ENCODE measurements at places on chromosomes 6 and 20.

GRCh38 chr6:32224696-32225095, 829 bp upstream of the NOTCH4 start:
- no peak for DNase-seq

DNA sequence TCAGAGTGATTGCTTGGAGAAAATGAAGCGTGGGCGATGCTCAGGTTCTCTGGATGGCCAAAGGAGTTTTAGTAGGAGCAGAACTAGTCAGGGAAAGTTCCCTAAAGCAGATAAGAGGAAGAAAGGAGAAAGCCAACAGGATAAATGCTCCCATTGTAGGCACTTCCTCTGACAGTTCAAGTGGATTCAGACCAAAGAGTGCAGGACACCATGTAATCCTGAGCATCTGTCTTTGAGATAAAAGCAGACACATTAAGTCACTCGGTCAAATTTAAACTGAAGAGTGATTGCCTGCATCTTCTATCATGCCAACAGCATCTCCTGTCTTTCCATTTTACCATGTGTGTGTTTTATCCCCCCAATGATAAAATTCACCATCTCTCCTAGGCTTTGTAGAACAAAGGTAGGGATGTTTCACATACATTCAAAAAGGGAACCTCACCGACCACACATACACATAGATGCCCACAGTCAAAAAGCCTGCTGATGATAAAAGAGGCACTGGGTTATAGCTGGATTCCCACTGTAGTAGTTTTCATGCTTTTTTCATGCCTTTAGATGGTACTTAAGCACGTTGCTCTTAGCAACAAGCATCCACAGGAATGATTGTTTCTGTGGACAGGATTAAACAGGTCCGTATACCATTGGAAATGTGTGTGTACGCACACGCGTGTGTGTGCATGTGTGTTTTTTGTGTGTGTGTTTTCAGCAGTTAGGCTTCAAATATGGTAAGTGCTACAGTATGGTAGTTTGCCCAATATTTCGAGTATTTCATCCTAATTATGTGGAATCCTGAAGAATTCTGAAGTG, 7.0 kb downstream of the GRIK2 start:
- DNase-seq = no peak

DNA sequence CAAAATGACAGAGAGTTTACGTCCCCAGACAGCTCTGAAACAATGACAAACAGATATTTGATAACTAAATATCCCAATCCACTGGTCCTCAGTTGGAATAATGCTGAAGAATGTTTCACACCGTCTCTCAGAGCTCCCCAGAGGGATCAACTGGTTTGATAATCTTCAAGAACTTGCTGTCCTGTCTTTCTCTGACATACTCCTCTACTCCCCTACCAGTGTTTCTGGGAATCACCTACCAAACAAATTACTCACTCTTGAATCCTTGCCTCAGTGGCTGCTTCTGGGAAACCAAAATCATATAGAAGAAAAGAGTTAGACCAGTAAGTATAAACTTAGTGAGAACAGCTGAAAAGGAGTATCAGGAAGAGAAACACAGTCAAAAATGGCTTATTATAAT, 469.7 kb upstream of the JAG1 start:
- no peak for DNase-seq

- DNase-seq = no peak
These were observed 145.5 kb downstream of the BTBD3 start for GRCh38 chr20:12063106-12063684.

Measured in T-helper 2 cell (primary cell).